ENCODE measurements at places on chromosomes 4 and X.

DNA sequence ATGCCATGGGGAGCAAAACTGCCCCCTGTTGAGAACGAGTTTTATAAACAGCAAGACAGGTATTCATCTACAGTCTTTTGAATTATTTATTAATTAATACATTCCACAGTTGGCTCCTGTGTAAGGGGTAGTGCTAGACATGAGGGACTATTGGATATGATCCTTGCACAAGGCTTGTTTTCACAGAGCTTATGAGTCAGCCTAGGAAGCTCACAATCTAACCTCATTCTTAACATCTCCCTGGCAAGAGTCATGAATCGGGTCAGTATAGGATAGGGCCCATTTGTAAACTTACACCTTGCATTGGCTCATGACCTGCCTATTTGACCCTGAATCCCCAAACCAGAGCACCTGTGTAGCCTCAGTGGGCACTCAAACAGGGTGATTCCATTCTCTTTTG lies 209.1 kb upstream of the HCCS start:
- DNase-seq, result no peak

DNA sequence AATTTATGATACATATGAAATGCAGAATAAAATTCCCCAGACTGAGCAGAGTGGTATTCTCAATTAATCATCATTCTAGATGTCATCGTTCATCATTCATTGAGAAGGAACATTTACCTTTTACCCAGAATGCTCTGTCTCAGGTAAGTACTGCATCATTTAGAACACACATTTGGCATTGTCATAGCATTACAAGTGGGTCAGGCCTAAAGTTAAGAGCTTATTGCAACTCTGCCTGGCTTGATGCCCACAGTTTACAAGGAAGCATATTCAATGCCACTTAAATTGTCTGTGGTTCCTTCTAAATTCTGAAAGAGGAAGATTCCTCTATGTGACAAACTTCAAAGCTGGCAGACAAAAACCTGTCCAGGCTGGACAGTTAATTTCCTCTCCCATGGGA lies 87.3 kb downstream of the CAMK2D start:
- DNase-seq, result no peak

GRCh38 chr4:186581421-186581820 lies 26.1 kb upstream of the MTNR1A start:
- no peak for DNase-seq

- DNase-seq, result no peak
These were observed 571.1 kb downstream of the PCDH7 start for GRCh38 chr4:31291238-31291637.

DNA sequence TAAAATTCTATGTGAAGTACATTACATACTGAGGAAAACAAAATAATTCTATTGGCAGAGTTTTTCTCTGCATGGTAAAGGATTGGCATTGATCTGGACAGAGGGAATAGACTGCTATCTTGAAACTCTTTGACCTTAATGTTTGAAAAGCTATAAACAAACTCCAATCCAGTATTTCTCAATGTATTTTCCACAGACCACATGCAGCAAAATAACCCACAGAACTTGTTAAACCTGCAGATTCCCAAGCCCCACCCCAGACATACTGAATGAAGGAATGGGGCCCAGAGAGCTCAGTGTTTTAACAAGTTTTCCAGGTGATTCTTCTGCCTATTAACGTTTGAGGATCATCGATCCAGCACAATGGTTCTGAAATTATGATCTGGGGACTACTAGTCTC lies 15.7 kb downstream of the RNF128 start:
- DNase-seq, result no peak

Measured in SHP77 treated with DMSO at 0.1 percent for 48 hours (cell line).